IPS DF 19.7 (cell line): ENCODE measurements at places on chromosomes 13 and 19.
A peak's percentile ranks its signal among the peaks of the same experiment; 100 is the strongest.

DNA sequence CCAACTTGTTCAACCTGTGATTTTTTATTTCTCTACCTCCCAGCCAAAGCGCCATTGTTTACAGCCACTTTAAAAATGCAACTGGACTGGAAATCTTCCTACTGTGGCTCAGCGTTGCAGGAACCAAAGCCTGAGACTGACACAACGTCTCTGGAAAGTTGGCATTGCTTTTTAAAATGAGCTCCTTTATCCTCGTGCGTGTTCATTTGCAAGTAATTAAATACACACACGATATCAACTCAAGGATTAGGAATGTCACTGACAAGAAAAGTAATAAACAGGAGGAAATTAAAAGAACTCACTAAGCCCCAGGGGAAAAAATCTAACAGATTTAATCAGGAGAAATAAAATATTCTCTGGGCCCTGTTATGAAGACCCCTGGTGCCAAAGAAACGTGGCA is 184.6 kb upstream of the IRS2 start:
- no peak for DNase-seq

DNA sequence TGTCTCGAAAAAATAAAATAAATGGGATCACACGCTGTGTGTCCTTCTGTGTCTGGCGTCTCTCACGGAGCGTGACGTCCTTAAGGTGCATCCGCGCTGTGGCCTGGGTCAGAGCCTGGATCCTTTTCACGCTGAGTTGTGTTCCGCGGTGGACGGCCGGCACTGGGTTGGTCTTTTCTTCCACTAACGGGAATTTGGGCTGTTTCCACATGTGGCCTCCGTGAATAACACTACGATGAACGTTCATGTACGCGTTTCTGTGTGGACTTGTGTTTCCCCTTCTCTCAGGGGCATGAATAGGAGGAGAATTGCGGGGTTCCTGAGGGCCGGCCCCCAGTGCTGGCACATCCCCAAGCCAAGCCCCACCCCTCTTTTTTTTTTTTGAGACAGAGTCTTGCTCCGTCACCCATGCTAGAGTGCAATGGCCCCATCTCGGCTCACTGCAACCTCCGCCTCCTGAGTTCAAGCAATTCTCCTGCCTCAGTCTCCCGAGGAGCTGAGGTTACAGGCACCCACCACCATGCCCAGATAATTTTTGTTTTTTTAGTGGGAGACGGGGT is 6.2 kb upstream of the PTBP1 start:
- DNase-seq: no peak

DNA sequence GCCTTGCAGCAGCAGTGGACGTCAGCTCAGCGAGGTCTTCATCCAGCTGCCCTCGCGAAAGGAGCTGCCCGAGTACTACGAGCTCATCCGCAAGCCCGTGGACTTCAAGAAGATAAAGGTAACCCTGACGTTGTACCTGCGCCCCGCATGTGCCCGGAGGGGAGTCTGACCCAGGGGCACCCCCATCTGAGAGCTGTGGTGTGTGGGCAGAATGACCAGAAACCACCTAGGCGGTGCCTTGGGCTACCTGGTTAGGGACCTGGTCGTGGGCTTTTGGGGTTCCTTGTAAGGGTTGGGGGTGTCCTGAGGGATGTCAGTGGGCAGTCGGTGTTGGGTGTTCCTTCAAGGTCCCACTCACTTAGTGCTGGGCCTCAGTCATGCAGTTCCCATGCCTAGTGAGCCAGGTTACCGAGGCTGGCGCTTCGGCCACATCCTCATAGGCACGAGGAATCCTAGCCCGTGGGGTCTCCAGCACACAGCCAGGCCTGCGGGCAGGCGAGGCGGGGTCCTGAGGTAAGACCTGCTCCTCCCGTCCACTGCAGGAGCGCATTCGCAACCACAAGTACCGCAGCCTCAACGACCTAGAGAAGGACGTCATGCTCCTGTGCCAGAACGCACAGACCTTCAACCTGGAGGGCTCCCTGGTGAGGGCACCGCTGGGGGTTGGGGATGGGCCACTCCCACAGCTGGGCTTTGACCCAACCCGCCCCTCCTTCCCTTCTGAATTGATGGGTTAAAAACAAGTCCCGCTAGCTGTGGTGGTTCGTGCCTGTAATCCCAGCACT is 30.8 kb upstream of the LDLR start:
- DNase-seq: no peak

DNA sequence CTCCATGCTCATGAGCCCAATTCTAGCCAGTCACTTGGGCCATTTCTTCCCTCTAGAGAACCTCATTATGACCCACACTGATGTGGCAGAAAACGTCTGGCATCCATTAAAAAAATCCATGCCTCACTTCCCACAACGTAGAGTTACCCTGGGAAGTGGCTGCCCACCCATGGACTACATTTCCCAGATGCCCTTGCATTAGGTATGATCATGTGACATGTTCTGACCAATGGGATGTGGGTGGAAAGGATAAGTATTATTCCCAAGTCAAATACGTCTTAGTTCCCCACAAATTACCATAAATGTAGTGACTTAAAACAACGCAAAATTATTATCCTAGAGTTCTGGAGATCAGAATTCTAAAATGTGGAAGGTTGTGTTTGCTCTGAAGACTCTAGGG is 47.9 kb upstream of the ZNRF4 start:
- no peak for DNase-seq

- no peak for DNase-seq
Measured at GRCh38 chr13:54356209-54356608, 1327.6 kb downstream of the OLFM4 start.

DNA sequence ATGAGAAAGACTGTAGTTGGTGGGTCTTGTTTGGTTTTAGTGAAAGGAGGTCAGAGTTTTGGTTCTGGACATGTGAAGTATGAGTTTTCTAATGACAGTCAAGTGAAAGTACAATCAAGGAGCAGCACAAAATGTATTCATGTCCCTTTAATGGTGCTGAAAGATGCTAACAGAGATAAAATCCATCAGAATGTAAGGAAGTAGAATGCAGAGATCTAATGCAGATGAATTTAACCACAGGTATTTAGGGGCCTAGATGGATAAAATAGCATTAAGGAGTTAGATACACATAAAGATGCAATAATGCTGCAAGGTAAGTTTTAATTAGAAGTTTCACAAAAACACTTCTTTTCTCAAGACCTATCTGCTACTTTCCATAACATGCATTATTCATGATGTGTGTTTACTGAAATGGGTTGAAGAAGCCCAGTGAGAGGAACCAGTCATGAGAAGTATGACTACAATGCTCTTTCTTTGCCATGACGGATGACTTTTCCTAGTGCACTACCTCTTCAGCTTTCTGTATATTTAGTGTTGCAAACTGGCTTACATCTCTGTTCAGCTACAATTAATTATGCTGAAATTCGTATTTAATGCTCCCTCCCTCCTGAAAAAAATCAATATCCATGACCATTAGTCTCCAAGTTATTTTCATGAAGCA is 222.9 kb upstream of the HTR2A start:
- no peak for DNase-seq

DNA sequence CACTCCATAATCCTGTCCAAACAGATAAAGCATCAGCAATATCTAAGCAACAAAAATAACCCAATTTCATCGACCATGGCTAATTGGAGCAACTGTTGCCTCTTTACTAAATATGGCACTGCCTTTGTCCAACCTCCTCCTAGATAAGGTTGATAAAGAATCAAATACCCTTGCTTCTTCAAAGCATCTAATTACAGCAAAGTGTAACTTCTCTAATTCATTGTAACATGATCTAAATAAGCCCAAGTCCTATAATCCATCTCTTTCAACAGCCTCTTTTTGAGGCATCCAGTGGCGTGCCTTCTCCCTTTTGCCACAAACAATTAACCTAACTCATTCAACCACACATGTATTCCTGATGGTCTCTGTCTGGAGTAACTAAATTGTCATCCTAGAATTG is 81.7 kb upstream of the KLHL1 start:
- no peak for DNase-seq

GRCh38 chr19:1925544-1925943 is 15.4 kb upstream of the CSNK1G2 start:
- DNase-seq: no peak

- no peak for DNase-seq
Measured at GRCh38 chr19:55275851-55276719, 3.8 kb downstream of the HSPBP1 start.

GRCh38 chr19:45499196-45500180 is 1.2 kb downstream of the PPM1N start:
- peak; percentile 95 for DNase-seq

DNA sequence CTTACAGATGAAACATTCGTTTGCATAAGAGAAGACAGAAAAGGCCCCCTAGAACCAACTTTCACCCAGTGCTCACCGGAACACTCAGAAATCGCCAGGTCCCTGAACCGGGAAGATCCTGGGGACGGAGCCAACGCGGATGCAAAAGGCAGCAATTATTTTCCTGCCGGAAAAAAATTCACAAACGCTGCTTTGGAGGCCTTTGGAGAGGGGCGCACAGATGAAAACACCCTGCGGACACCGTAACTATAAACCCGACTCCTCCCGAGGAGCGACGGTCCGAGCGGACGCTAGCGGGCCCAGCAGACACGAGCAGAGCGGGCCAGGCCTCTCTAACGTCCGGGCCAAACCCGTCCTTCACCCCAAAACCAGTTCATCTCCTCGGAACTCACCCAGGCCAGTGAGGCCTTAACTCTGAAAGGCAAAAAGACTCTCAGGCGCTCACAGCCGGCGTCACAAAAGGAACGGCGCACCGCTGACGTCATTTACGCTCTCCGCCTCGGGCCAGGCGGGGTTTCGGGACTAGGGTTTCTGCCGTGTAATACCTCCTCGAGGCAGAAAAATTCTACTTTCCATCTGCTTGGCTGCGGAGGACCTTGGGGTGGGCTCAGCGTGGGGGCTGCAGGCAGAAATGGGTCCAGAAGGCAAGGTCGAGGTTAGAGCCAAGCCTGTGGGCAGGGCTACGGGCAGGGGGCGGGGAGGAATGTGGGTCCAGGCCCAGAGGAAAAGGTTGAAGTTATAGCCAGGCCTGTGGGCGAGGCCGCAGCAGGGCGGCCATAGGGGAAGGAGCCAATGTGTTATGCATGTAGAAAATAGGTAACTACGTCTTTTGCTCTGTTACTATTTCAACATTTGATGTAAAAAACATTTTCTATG is at the start of gene ZNF426:
TSS of gene ZNF426 (minus strand) at position 463 of the 876 bp plus-strand sequence. CDS start 2,413 bp downstream, outside the sequence.
- DNase-seq: peak; percentile 57

DNA sequence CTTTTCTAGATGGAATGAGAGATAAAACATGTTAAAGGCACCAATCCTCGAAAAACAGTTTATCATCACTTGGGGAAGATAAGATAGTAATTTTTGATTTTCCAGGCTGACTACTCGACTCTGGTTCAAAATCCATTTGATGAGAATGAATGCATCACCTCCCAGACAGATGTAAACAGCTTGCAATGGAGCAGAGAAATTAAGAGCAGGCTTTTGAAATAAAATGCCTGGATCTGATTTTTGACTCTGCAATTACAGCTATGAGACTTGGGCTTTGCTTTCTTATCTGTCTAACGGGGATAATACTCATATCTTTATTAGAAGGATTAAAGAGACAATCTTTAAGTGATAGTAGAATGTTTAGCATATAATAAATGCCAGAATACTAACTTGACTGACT is 1148.9 kb downstream of the OLFM4 start:
- no peak for DNase-seq

DNA sequence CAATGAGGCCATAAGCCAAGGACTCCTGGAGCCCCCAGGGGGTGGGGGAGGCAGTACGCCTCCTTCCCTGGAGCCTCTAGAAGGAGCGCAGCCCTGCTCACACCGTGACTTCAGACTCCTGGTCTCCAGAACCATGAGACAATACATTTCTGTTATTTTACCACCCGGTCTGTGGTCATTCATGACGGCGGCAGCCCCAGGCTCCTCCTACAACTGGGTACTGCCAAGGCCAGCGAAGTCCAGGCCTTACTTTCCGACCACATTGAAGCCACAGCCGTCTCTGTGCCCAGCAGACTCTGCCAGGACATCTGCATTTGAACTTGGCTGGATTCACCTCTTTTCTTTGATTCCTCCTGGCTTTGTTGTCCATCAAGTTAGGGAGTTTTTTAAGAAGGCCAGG is 10.5 kb downstream of the GNG7 start:
- DNase-seq: no peak

DNA sequence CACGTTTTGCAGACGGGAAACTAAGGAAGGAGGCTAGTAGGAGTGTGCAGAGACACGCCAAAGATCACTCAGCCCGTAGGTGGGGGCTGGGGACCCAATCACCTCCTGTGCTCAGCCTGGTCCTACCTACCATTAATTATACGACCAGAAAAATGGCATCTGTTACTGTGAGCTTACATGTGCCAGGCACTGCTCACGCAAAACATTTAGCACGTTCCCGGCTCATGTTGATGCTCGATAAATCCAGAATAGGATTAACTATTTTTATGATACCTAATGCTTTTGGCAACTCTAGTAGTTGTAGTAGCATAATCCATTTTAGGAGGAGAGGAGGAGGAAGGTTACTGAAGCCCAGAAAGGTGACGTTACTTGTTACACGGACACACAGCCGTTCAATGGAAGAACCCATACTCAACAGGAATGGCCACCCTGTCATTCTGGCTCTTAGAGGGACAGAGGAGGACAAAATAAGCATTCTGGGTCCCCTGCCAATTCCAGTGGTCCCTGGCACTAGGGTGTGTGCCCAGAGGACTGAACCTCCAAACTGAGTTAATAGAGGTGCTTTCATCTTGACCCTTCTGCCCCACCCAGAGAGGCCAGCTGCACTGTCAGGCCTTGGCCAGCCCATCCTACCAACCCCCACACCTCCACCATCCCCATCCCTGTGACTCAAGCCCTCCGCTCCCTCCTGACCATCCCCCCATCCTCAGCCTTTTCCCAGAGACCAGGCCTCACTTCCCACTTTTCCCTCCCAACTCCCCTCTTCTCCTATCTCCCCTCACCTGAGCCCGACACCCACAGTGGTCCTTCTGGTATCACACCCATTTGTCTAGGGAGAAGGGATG is 5.0 kb upstream of the EML2 start:
- DNase-seq: no peak

- DNase-seq: no peak
Measured at GRCh38 chr19:2164020-2164998, 576 bp downstream of the DOT1L start.

GRCh38 chr19:7104747-7105447 is 35.4 kb downstream of the ZNF557 start:
- DNase-seq: no peak

GRCh38 chr13:102945324-102945815 is 99.5 kb downstream of the ERCC5 start:
- DNase-seq: no peak

GRCh38 chr19:28847468-28847867 is 365.5 kb downstream of the UQCRFS1 start:
- DNase-seq: no peak

GRCh38 chr13:46529216-46529919 is 23.6 kb upstream of the LRCH1 start:
- no peak for DNase-seq

- no peak for DNase-seq
Measured at GRCh38 chr19:55477905-55478304, 1.5 kb downstream of the ZNF628 start.

GRCh38 chr13:21723807-21724505 is 53.1 kb downstream of the FGF9 start:
- no peak for DNase-seq

DNA sequence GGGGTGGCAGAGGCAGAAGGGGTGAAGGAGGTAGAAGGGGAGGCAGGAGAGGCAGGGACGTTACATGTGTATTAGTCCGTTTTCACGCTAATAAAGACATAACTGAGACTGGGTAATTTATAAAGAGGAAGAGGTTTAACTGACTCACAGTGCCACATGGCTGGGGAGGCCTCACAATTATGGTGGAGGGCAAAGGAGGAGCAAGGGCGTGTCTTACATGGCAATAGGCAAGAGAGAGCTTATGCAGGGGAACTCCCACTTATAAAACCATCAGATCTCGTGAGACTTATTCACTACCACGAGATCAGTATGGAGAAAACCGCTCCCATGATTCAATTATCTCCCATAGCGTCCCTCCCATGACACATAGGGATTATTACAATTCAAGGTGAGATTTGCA is 19.0 kb upstream of the ACOD1 start:
- no peak for DNase-seq
